ENCODE measurements at places on chromosomes 11 and 22. TPM values are rescaled to one million over a fixed set of nuclear protein-coding genes. Genes with fewer than 3 reads are reported as not detected.

The AMPD3 gene
- 12.8 TPM for polyA plus RNA-seq

GRCh38 chr11:75426720-75427086, 6.3 kb downstream of the KLHL35 start:
- no peak for DNase-seq

The POTEH gene
- not detected for polyA plus RNA-seq

The IFT27 gene
- polyA plus RNA-seq: 0.18 TPM

The TCN2 gene
- polyA plus RNA-seq: 1.5 TPM

The CNGA4 gene
- 0.05 TPM for polyA plus RNA-seq

The TTLL12 gene
- polyA plus RNA-seq: 75.2 TPM

The KDM4E gene
- not detected for polyA plus RNA-seq

GRCh38 chr11:47257517-47258316, at the start of gene NR1H3:
Gene NR1H3 (plus strand): TSS chr11:47257996. CDS start chr11:47259217, 1,221 bp downstream.
- peak; percentile 95 for DNase-seq

The EXPH5 gene
- 2.4 TPM for polyA plus RNA-seq

DNA sequence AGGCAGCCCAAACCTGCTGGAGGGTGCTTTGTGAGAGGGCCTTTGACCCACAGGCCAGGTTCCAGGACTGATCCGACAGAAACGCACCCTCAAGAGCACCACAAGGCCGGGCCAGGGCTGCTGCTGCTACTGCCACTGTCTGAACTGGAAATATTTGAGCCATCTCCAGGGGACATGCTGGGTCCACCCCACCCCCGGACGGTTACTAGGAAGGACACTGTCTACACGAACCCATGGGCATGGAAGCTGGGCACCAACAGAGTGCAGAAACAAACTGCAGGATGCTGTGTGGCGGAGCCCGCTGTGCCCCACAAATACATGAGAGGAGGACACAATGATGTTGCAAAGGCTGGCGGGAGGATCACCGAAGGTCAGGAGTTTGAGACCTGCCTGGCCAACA, 283.7 kb downstream of the CTTN start:
- no peak for DNase-seq

DNA sequence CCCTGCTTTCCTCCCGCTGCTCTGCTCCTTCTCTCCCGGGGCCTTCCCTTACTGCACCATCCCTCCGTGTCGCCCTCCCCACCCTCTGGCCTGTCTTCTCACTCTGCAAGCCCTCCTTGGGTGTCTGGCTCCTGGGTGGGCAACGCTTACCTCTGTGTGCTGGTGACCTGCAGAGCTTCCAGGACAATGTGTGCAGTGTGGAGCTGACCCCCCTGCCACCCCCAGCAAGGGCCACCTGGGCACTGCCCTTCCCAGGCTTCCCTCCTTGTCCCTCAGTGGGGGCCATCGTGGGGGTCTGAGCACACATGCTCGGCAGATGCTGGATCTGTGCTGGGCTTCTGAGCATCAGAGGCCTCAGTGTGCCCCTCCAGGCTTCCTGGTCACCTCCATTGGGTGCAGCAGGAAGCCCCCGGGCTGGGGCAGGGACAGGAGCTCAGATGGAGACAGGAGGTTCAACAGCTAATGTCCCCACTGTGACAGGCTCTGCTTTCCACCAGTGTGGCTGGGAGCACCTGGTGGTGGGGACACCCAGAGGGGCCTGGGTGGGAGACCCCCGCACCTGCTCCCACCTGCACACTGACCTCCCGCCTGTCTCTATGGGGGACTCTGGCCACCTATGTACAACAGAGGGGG, 7.8 kb upstream of the BRSK2 start:
- DNase-seq: no peak

- DNase-seq: no peak
These were observed 15.1 kb upstream of the CSRP3 start for GRCh38 chr11:19216709-19217374.
